ENCODE measurements at places on chromosomes 5 and 9.
A peak's percentile ranks its signal among the peaks of the same experiment; 100 is the strongest.

DNA sequence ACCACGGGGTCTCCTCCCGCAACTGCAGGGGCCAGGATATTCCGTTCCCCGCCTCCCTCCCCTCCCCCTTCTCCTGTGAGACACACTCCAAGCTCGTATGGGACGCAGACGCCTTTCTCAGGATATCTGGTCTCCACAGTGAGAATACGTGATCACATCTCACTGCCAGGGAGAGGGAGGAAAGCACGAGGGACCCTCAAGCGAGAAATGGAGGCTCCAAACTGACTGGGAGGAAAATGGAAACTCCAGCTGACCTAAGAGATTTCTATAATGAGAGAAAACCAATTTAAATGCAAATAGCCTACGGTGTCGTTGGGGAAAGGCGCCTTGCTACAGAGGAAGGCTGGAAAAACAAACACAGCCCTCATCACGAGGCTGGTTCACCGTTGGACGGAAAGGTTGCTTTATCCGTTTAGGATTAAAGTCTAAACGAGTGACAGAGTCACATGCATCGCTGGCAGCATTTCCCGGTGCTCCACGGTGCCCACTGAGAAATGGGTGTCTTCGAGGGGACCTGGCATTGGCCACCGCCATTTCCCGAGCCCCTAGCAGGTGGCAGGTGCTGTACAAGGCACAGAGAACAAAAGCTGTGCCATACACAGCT lies 116.9 kb upstream of the CPEB4 start:
- no peak for DNase-seq

GRCh38 chr5:5658226-5658625 lies 235.7 kb downstream of the ICE1 start:
- DNase-seq: no peak

GRCh38 chr5:124655921-124656511 lies 90.4 kb downstream of the ZNF608 start:
- DNase-seq: no peak

DNA sequence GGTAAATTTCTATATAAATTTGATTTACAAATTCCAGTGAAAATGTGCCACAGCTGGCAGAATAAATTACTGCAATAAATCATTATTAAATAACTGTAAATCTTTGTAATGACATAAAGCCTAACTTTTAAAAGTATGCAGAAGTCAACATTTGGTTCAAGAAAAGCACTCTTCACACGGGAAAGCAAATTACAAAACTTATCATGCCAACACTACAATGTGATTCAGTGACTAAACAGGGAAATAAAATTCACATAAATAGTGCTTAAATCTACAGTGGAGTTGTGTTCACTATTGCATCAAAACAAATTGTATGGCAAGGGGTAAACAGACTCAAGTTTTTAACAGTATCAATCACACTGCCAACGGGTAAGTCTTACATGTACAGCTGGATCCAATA lies 117.2 kb downstream of the BNC2 start:
- DNase-seq: no peak

DNA sequence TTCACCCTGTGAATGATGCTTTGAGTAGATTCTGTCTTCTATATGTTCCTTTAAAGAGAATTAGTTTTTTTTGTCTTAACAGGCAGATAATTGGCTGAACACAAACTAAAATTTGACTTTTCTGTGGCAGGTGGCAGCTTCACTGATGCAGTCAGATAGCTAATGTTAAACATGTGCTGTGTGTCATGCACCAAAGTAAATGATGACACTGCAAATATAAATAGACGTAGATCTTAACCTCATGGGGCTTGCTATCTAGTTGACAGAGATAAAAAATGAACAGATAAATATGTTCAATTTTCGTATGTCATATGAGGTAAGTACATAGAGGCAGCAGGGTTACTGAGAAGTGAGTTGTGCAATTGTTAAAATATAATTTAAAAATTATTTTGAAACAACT lies 82.7 kb downstream of the PARP8 start:
- DNase-seq: no peak

GRCh38 chr9:119968836-119969707 lies 599.8 kb upstream of the BRINP1 start:
- DNase-seq: peak; percentile 22

GRCh38 chr5:175728316-175728715 lies 70.4 kb downstream of the HRH2 start:
- DNase-seq: no peak

DNA sequence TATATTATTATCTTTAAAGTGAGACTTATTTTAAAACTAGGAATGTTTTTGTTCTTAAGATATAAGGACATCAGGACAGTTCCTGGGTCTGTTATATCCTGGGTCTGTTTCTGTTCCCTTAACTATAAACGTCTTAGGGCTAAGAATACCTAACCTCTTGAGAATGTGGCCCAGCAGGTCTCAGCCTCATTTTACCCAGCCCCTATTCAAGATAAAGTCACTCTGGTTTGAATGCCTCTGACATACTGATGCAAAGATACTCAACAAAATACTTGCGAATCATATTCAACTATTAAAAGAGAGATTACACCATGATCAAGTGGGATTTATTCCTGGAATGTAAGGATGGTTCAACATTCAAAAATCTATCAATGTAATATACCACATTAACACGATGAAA lies 51.0 kb downstream of the STK10 start:
- DNase-seq: no peak

DNA sequence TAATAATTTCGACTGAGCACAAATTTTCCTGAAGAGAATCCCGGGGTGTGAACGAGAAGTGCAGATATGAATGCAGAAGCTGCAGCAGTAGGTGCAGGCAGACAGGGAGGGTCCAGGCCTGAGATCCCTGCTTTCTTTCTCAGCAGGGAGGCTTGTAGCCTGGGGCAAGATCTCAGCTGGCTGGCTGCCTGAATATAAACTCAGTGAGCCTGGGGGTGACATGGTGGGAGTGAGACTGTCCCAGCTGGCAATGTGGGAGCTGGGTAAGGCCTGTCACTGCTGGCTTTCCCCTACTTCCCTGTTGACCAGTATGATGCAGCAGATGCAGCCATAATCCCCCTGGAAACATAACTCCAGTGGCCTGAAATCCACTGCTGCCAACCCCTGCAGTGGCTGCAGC lies 325.2 kb downstream of the CETN3 start:
- no peak for DNase-seq

DNA sequence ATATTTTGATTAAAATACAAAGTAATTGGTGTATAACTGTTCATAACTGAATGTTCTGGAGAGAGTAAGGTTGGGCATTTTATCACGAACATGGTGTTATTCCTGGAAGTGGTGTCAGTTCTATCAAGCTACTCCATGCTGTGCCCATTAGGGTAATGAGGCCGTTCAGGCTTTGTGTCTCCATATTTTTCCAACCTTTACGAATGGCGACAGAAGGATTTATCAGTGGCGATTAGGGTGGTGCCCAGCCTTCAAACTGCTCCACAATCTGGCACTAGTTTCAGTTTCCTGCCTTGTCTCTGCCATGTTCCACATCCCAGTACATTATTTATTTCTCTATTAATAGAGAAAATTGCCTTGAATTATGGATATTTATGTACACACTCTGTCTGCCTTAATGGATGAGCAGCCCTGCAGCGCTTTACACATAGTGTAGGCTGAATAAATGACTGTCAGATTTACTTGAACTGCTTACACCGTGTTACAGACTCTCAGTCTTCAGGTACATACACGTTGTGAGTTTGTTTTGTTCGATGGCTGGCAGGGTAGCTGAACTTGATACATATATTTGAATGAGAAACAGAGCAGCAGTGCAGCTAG lies 23.9 kb upstream of the TMC1 start:
- no peak for DNase-seq

GRCh38 chr9:75200892-75201470 lies 112.7 kb downstream of the OSTF1 start:
- no peak for DNase-seq

- no peak for DNase-seq
These were observed 4.3 kb downstream of the EEIG1 start for GRCh38 chr9:127976498-127976897.

DNA sequence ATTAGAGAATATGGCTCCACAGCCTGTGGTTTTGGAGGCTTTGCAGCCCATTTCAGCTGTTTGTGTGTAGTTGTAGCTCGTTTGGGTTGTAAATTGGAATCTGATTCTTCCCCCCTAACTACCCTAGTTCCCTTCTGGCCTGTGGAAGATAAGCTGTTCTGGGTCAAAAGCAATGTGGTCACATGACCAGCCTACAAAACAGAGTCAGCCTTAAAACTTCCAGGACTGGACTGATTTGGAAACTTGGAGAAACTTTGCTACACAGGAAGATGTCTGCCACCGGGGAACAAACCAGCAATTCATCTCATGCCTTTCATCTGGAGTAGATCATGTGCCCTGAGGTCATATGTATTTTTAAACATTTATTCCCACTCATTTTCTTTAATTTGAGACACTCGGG lies 83.8 kb downstream of the DAPK1 start:
- DNase-seq: no peak

GRCh38 chr5:91129748-91130147 lies 253.4 kb downstream of the ARRDC3 start:
- no peak for DNase-seq

- no peak for DNase-seq
These were observed 1.0 kb downstream of the BASP1 start for GRCh38 chr5:17218353-17219005.

GRCh38 chr9:33107762-33108161 lies 31.3 kb upstream of the SMU1 start:
- no peak for DNase-seq

- no peak for DNase-seq
These were observed 80.6 kb downstream of the COL23A1 start for GRCh38 chr5:178509491-178510057.

DNA sequence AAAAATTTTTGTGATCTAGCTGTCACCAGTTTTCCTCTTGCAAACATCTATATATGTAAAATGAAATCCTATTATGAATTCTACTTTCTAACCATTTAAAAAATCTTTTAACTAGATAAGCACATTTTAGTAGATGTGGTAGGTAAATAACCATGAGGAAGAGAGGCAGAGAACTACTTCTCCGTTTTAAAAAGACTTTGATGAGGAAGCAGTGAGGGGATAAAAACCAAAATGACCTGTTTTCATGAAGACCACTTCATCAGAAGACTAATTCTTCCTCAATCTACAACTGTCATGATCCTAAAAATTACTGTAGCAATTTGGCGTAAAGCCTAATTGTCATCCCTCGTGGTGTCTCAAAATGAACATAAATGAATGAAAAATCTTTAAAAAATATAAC lies 15.7 kb upstream of the ERBIN start:
- DNase-seq: no peak

GRCh38 chr9:79369676-79370075 lies 202.1 kb upstream of the TLE4 start:
- no peak for DNase-seq

- DNase-seq: no peak
These were observed 916 bp downstream of the TOR1A start for GRCh38 chr9:129822898-129823541.

DNA sequence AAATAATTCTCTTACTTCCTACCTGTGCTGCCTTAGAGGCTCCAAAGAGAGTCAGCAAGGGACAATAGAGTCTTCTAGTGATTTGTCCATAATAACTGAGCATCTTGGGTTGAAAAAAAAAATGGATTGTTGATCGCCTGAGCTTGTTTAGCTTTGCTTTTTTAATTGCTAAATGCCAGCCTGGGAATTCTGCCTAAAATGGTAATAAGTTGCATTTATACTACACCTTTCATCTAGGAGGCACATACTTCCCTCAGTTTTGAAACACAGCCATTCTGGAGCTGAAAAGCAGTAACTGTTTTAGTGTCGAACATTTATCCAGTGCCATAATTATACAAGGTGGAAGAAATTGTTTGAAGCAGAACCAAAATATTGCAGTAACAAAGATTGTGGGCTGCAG lies 421.3 kb downstream of the CAAP1 start:
- DNase-seq: no peak

DNA sequence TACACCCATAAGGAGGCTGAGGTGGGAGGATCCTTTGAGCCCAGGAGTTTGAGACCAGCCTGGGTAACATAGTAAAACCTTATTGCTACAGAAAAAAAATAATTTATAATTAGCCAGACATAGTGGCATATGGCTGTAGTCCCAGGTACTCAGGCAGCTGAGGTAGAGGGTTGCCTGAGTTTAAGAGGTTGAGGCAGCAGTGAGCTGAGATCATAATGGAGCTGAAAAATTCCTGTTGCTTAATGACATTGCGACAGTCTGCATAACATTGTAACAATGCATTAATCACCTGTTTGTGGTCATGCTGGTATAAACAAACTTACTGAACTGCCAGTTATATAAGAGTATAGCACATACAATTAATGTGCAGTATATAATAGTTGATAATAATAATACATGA lies 214.2 kb downstream of the TRIM32 start:
- no peak for DNase-seq

GRCh38 chr5:125005266-125005665 lies 258.8 kb upstream of the ZNF608 start:
- no peak for DNase-seq

GRCh38 chr5:1830571-1831228 lies 29.5 kb downstream of the NDUFS6 start:
- no peak for DNase-seq

GRCh38 chr5:109689740-109690241 lies at the start of gene MAN2A1:
MAN2A1 (plus strand) TSS chr5:109689927; CDS start chr5:109690418, 491 bp downstream.
- DNase-seq: peak; percentile 82

DNA sequence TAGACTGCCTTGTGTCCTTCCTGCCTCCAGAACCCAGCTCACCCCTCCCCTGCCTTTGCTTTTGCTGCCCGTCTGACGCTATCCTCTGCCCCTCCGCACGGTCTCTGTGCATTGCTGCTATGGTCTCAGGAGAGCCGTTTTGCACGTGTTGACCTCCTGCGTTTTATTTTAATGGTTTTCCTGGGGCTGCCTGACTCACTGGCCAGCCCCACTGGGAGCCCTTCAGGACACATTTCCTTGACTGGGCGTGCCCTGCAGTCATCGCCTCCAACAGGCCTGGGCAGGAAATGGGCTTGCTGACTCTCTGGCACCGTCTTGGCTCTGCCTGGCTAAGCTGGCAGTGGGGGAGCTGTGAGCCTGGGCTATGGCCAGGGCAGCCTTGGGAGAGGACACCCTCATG lies 17.9 kb upstream of the ASS1 start:
- no peak for DNase-seq

DNA sequence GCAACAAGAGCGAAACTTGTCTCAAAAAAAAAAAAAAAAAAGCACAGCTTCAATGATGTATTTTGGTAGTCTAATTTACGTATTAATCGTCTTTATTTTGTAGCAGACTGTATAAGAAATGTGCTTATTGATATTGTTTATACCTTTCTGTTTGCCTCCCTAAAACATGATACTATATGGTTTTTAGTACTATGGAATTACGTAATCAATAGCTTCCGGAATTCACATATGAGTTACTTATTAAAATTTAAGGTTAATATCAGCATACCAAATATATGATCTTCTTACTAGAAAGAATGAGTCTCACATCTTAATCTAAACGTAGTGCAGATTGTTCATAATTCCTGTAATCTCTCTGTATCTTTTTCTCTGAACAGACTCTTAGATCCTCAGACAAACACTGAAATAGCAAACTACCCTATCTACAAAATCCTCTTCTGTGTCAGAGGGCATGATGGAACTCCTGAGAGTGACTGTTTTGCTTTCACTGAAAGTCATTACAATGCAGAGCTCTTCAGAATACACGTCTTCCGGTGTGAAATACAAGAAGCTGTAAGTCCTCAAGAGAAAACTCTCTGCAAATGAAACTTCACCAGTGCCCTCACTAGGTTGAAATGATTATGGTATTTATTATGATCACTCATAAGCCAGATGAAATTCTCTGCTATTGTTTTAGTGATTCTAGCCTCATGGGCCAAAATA lies 44.4 kb upstream of the GPR21 start:
- no peak for DNase-seq

- DNase-seq: no peak
These were observed 248.9 kb downstream of the DOCK8 start for GRCh38 chr9:463455-464171.

Measured in activated CD8-positive, alpha-beta memory T cell treated with anti-CD3 and anti-CD28 coated beads, Interleukin-2, amount 50 U/mL, for 4 hours (primary cell).